ENCODE measurements at places on chromosomes 2 and 18.

GRCh38 chr2:224734949-224735348 lies 18.8 kb upstream of the CCDC195 start:
- no peak for DNase-seq

GRCh38 chr2:136122661-136123060 lies 4.7 kb upstream of the CXCR4 start:
- DNase-seq: no peak

DNA sequence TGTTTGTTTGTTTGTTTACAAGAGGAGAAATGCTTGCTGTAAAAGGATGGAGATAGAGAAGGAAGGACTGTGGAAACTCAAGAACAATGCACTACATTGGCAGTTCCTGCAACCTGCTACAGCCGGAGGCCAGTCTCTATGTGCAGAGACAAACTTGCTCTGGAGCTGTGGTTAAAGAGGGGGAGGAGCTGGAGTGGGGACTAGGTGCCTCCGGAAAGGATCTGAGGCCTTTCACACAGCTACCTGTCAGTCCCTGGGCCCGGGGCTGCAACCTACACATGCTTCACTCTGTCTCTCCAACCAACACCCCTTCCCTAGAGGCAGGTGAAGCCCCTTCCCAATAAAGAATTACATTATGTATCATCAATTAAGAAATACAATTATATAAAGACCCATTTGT lies 1234.0 kb upstream of the ZEB2 start:
- no peak for DNase-seq

DNA sequence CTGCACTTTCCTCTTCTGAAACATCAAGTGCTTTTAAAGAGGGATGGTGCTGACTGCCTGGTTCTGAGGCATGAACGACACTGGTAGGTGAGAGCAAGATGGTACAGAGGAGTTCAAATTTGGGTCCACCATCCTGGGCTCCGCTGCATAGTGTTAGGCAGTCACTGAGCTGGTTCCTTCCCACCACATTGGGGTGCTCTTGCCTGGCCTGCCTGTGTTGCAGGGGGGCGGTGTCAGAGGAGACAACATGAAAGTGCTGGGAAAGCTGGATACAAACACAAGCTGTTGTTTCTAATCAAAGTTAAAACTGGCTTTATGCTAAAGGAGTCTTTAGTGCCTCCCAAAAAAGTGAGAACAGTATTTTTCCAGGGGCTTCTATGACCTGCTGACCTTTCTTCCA lies 258.1 kb downstream of the GBX2 start:
- no peak for DNase-seq

- no peak for DNase-seq
Measured at GRCh38 chr18:58603375-58604067, 25.4 kb downstream of the ALPK2 start.

DNA sequence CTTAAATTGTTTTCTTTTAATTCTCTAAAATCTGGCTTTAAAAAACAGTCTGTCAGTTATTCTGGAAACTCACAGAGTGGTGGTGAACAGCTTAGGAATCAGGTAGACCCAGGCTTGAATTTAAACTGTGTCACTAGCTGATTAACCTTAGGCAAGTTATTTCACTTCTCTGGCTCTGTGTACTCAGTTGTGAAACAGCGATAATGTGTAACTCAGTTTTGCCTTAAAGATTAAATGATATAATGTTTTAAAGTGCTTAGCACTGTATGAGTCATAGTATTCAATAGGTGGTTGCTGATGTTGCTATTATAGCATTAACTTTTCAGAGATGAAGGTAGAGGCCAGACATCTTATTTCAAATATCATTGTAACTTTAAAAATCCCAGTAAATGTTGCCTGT lies 40.7 kb downstream of the PKP4 start:
- no peak for DNase-seq

DNA sequence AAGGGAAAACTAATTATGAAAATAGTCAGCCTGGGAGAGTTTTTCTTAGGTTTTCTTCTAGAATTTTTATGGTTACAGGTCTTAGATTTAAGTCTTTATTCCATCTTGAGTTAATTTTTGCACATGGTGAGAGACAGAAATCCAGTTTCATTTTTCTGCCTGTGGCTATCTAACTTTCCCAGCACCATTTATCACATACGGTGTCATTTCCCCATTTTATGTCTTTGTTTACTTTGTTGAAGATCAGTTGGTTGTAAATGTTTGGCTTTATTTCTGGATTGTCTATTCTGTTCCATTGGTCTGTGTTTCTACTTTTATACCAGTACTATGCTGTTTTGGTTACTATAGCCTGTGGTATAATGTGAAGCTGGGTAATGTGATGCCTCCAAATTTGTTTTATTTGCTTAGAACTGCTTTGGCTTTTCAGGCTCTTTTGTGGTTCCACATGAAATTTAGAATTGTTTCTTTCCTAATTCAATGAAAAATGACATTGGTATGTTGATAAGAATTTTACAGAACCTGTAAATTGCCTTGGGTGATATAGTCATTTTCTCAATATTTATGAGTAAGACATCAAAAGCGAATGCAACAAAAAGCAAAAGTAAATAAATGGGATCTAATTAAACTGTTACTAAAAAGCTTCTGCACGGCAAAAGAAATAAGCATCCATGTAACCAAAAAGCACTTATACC lies 146.1 kb upstream of the NOL4 start:
- DNase-seq: no peak

DNA sequence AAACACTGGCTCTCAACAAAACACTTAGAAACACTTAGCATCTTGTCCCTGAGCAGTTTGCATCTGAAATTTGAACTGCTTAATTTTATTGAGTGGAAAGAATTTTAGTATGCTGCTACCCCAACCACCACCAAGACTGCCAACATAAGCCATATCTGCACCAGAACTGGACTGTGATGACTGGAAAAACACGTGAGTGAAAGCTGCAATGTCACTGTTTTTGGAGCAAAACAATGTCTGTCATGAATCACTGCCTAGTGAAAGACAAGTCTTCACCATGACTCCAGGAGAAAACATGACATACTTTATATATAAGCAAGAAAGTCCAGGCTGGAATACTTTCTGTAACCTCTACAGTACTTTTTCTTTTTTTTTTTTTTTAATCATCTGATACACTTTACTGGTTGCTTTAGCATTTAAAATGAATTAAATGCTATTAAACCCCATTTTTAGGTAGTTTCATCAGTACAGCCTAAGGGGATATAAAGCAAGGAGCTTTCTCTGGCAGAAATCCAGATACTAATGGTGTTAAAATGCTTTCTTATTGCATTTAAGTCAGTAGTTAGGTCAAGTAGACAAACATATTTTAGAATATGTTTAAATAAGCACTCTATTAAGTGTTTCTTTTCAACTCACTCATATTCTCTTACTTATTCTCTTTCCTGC lies 2129.4 kb upstream of the PIK3C3 start:
- no peak for DNase-seq

DNA sequence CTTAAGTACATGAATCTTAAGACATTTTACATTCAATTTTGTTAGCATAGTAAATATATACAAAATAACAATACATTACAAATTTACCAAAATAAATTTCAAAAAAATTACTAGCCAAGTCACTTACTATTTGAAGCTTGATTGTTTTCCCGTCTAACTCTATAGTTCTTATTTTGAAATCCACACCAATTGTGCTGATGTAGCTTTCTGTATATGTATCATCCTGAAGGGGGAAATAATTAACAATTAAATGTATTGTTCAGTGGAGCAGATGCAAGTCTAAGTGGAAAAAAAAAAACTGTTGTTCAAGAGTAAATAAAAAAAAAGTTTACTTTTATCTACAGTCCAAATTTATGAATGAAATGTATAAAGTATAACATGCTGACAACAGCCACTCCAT lies 32.1 kb downstream of the RAB1A start:
- no peak for DNase-seq

DNA sequence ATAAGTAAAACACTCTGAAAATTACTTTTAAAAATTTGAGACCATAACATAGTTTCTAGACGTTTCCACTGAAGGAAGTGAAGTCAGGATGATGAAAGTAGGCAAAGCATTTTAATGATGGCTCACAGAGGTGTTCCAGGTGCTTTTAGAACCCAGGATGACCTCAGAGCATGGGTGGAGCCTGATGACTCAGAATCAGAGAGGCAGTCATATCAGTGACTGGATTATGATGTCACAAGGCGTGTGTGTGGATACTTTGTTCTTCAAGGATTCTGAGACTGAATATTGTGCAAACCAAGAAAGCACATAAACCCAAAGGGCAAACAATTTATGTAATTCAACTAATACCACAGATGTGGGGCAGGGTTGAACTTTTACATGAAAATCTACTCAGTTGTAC lies 208.0 kb upstream of the FBXO11 start:
- peak; percentile 35 for DNase-seq

DNA sequence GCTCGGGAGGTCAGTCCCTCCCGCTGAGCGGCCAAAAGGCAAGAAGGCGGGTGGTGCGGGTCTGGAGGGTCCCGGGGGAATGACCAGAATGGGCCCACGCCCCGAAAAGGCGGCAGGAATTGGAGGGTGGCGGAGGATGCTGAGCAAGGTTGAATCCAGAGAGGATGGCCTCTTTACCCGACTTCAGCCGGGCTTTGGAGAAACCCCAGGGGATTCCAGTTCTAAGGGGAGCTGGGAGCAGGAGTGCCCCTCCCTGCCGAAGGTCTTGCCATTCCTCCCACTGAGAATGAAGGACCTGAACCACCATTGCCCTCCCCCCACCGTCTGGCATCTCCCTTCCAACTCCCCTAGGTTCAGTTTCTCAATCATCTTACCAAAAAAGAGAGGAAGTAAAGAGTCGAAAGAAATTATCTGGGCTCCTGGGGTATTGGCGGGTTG lies 38.9 kb upstream of the ATP6V1B1 start:
- DNase-seq: no peak

- no peak for DNase-seq
Measured at GRCh38 chr2:29783666-29784065, 137.7 kb downstream of the ALK start.

DNA sequence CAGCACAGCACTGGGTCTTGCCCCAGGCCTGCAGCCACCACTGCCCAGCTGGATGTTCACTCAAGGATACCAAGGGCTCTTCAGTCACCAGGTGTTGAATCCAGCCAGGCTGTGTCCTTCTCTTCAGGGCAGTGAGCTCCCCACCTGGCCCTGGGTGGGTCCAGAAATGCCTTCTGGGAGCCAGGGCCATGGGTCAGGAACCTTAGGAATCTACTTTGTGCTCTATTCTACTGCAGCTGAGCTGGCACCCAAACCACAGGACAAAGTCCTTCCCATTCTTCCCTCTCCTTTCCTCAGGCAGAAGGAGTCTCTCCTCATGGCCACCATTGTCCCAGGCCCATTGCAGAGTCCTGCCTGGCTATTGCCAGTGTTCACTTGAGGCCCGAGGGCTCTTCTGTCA lies 13.0 kb downstream of the STRADB start:
- no peak for DNase-seq

GRCh38 chr2:147989809-147990403 lies 30.6 kb downstream of the ORC4 start:
- peak; percentile 13 for DNase-seq

DNA sequence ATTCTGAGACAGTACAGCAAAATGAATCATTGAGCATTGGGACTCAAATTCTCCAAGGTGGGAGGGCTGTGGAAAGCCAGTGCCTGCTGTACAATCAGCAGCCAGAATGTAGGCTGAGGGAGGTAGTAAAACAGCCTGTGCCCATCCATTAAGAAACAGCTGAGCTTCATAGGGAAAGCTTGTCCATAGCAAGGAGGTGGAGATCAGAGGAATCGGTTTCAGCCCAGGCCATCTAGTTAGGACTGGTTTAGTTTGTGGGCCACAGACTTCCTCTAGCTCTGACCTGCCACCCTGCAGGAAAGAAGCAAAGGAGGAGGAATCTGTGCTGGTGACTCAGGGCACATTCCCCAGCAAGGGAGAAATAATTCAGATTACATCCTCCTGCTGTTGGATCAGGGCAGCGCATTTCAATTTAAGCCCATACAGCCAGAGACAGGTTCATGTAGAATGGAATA lies 333.4 kb downstream of the SETBP1 start:
- DNase-seq: no peak

DNA sequence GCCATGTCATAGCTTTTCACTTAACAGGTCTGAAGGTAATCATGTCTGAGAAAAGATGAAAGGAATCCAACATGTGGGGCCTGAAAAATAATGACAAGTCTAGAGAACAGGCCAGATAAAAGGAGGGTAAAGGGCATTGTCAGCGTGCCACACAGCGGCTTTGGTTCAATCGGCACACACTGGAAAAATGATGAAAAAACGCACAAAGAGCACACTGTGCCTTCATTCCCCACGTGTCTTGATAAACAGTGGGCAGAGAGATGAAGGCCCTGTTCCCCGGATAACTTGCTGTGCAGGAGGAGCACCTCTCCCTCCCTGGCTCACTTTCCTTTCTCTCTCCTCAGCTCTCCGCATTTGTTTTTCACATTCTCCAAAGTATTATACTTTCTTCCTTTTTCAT lies 766.3 kb downstream of the TDRD15 start:
- DNase-seq: no peak

GRCh38 chr2:169782513-169782912 lies 16.2 kb upstream of the SSB start:
- no peak for DNase-seq

GRCh38 chr2:177030451-177031105 lies 182.0 kb upstream of the HNRNPA3 start:
- no peak for DNase-seq

DNA sequence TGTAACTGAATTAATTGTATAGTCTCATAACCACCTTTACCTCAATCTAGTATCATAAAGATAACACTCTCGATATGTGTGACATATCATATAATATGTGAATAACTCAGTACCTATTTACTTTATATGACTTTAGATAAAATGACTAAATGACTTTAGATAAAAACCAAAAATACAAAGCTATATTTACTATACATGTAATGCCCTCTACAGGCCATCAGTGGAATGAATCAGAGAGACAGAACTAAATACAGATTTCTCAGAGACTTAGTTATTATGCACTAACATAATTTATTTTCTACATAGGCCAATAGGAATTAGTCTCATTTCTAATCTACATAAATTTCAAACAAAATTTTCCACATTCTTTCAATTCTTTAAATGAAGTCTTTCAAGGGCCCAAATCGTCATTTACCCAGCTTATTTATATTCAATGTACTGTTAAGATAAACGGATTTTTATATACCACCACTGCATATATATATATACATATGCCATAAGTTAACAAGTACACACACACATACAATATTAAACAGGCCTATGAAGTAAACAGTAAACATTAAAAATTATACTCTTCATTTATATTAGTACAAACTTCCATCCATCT lies 219.9 kb downstream of the EXOC6B start:
- no peak for DNase-seq

GRCh38 chr2:35803126-35803525 lies 552.5 kb upstream of the CRIM1 start:
- DNase-seq: no peak

GRCh38 chr2:6506859-6507258 lies 358.8 kb downstream of the CMPK2 start:
- no peak for DNase-seq

DNA sequence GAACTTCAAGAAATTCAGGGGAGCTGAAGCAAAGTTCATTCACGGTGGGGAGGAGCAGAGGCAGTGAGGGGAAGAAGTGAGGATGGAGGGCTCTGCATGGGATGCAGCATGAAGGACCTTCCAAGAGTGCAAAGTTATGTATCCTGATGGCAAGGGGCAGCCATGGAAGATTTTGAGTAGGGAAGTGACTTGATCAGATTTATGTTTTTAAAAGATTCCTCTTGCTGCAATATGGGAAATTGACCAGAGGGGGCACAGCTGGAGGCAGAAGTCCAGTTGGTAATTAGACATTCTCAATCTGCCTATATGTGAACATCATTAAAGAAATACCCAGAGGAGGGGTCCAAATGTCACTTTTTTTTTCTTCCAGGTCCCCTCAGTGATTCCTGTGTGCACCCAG lies 21.5 kb upstream of the ANXA4 start:
- no peak for DNase-seq
